NCI-H2227 treated with DMSO at 0.1 percent for 48 hours (cell line): ENCODE measurements at places on chromosomes 7 and 10.

GRCh38 chr10:44427037-44427436 is 42.1 kb upstream of the CXCL12 start:
- no peak for DNase-seq

DNA sequence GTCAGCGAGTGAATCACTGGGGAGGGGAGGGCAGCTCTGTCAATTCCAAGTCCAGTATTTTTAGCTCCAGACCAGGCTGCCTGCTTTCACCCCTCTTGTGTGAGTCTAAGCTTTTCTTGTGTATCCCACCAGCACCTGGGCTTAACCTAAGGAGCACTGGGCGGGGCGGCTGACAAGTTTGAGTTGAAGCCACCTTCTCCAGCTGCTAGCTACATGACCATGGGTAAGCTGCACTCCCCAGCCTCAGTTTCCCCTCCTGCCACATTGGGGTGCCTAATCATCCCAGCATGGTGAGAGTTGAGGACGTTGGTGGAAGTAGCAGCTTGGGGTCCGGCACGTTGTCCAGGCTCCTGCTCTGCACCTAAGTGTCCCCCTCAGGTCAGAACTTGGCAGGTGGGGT is 89.8 kb upstream of the PCBD1 start:
- no peak for DNase-seq

GRCh38 chr7:80493121-80493849 is 18.6 kb downstream of the GNAT3 start:
- no peak for DNase-seq

DNA sequence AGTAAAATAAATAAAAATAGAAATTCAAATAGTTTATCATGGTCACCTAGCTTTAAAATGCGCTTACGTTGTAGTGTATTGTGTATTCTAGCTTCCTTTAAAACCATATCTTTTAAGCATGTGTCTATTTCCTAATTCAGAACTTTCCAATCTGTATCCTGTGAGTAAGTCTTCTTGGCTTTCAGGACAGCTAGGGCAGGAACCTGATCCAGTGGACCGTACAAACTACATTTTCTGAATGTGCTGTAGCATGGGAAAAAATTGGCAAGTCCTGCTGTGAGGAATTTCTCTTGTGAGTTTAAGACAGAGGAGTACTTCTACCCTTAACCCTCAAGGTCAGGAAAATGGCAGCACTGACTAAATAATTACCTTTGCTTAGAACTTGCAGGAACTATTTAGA is 12.1 kb downstream of the OPN1SW start:
- no peak for DNase-seq

DNA sequence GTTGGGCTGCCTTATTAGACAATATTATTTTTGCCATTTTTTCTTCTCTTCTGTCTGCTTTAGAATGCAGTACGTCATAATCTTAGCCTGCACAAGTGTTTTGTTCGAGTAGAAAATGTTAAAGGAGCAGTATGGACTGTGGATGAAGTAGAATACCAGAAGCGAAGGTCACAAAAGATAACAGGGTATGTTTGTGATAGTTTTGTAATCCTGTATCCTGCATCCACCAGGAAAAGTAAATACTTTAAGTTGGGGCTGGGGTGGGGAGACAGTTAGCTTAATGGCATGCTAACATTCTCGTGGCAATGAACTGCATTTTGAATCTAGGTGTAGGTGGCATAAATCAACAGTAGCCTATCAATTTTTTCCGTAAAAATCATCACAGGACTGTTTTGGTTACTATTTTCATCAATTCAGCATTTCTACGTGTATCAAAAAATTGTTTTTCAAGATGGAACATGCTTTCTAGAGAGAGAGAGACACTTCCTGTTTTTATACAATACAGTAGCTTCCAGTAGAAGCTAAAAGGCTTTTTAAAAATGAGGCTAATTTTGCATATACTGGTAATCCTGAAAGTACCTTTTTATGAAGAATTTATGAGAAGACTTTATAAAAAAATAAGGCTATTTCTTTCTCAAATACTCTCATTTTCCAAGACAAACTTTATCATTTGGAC is 247.5 kb downstream of the FOXP2 start:
- no peak for DNase-seq

GRCh38 chr7:44291066-44291732 is 34.2 kb downstream of the CAMK2B start:
- no peak for DNase-seq

DNA sequence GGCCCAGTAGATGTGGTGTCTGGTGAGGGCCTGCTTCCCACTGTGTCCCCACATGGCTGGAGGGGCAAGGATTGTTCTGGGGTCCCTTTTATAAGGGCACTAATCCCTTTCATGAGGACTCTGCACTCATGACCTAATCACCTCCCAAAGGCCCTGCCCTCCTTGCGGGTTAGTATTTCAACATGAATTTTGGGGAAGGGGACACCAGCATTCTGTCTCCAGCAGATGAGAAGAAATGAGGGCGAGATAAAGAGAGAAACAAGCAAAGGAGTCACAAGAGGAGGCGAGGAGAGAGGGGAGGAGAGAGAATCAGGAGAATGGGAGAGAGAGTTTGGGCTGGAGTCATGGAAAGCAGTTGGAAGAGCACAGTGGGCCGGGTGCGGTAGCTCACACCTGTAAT is 83.7 kb downstream of the C10orf105 start:
- DNase-seq: no peak

GRCh38 chr7:2525658-2526630 is 6.4 kb downstream of the LFNG start:
- no peak for DNase-seq

- no peak for DNase-seq
These were observed 166.2 kb upstream of the INHBA start for GRCh38 chr7:41869091-41869490.

DNA sequence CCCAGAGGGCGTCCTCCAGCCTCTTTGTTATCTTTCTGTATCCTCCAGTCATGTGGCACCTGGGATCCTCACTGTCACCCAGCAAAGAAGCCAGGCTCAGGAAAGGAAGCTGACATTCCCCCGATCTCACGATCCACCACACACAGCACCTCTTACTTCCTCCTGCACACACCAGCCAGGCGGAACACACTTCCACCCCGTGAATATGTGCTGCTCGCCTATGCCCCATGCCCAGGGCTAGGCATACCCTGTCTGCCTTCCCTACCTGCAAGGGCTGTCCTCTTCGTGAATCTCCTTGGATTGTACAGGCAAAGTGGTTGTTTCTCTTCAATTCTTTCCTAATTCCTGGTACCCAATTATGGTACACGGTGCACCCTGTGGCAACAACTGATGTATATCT is 191.0 kb downstream of the TNS3 start:
- no peak for DNase-seq
